Activated naive CD8-positive, alpha-beta T cell treated with anti-CD3 and anti-CD28 coated beads, Interleukin-2, amount 50 U/mL, for 24 hours (primary cell): ENCODE measurements at places on chromosomes 2 and 18.

- peaks cover 56% of the 10 kb centered on the region for H3K36me3 ChIP-seq
- no peaks in the 10 kb centered on the region for H3K27me3 ChIP-seq
- no peak for DNase-seq
- H3K4me3 ChIP-seq, result no peak overlapping the region
Observed at GRCh38 chr18:24089076-24089475, 49.8 kb upstream of the CABYR start.

DNA sequence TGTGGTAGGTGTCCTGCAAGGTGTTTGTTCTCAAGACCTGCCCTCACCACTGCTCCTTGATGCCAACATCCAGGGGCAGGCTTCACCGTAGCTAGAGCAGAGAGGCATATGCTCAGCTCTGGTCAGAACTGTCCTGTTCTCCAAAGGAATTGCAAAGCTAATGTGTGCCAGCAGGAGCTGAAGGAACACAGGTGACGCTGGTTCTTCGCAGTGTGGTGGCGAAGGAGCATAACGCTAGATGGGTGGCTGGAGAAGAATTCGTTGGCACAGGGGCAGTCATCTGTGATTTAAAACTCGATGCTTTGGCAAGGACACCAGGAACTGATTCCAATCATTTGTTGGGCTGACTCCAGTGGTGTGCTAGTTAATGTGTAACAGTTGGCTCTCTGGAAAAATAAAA is 11.4 kb upstream of the PER2 start:
- H3K36me3 ChIP-seq, result no peaks in the 10 kb centered on the region
- H3K27ac ChIP-seq, result no peak overlapping the region
- DNase-seq, result no peak
- H3K4me1 ChIP-seq, result no peaks in the 10 kb centered on the region
- no peak overlapping the region for H3K4me3 ChIP-seq

- H3K4me3 ChIP-seq, result no peak overlapping the region
- H3K36me3 ChIP-seq, result no peaks in the 10 kb centered on the region
- peaks cover 2% of the 10 kb centered on the region for H3K27me3 ChIP-seq
- DNase-seq, result no peak
Observed at GRCh38 chr2:160715428-160715827, 221.8 kb upstream of the RBMS1 start.

GRCh38 chr18:48575658-48576456 is 37.0 kb downstream of the CTIF start:
- peaks cover 2% of the 10 kb centered on the region for H3K27me3 ChIP-seq
- no peak for DNase-seq
- H3K4me1 ChIP-seq, result peaks cover 2% of the 10 kb centered on the region
- H3K36me3 ChIP-seq, result peaks cover 4% of the 10 kb centered on the region
- H3K4me3 ChIP-seq, result no peak overlapping the region

GRCh38 chr2:149098701-149099100 is 60.2 kb downstream of the LYPD6B start:
- no peaks in the 10 kb centered on the region for H3K36me3 ChIP-seq
- DNase-seq, result no peak
- H3K4me3 ChIP-seq, result no peak overlapping the region

DNA sequence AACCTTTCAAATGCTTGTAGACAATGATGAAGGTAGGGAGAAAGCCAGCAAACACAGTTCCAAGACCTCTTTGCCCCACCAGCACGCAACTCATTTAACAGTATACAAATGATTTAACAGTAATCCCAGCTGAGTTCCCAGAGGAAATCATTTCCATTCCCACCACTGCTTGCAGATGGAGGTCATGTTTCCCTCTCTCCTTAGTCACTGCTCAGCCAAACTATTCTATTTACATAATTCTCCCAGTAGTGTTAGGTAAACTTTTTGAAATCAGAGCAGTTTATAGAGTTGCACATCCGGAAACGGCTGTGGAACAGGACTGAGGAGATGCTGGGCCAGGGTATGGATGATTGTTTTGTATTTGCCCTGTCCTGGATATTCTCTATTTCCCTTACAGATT is 328.5 kb downstream of the FIGN start:
- H3K36me3 ChIP-seq, result no peaks in the 10 kb centered on the region
- no peaks in the 10 kb centered on the region for H3K4me1 ChIP-seq
- H3K27me3 ChIP-seq, result no peaks in the 10 kb centered on the region

DNA sequence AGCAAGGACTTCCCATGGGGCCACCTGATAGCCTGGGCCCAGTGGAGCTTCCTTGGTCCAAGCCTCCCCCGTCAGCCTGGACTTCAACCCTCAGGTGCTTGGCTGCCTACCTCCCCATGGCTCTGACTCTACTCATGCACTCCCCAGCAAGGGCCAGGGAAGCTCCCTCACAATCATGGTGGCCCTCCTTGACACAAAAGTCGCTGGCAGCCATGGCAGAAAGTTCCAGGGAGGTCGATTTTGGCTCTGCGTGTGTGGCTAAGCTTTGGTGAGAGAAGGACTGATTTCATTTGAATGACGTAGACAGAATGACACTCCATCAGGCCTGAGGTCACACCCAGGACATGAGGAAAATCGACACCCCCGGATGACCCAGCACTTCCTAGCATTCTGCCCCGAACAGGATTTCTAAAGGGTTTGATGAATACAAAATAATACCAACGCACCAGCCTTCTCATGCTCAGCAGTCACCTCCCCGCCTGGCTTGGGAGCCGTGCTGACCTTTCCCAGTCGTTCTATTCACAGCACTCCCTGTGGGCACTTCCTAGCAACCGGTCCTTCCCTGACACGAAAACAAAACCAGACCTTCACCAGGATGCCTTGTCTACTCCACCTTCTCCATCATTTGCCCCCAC is 52.7 kb downstream of the LBH start:
- H3K4me3 ChIP-seq, result no peak overlapping the region
- DNase-seq, result no peak
- H3K4me1 ChIP-seq, result peaks cover 58% of the 10 kb centered on the region
- no peak overlapping the region for H3K27ac ChIP-seq
- no peaks in the 10 kb centered on the region for H3K36me3 ChIP-seq
